ENCODE measurements at places on chromosomes 16 and 17.

GRCh38 chr16:4976611-4977145 lies 18.5 kb downstream of the SEC14L5 start:
- no peak for DNase-seq

- DNase-seq: no peak
These were observed 69.4 kb upstream of the NKD1 start for GRCh38 chr16:50478773-50479149.

DNA sequence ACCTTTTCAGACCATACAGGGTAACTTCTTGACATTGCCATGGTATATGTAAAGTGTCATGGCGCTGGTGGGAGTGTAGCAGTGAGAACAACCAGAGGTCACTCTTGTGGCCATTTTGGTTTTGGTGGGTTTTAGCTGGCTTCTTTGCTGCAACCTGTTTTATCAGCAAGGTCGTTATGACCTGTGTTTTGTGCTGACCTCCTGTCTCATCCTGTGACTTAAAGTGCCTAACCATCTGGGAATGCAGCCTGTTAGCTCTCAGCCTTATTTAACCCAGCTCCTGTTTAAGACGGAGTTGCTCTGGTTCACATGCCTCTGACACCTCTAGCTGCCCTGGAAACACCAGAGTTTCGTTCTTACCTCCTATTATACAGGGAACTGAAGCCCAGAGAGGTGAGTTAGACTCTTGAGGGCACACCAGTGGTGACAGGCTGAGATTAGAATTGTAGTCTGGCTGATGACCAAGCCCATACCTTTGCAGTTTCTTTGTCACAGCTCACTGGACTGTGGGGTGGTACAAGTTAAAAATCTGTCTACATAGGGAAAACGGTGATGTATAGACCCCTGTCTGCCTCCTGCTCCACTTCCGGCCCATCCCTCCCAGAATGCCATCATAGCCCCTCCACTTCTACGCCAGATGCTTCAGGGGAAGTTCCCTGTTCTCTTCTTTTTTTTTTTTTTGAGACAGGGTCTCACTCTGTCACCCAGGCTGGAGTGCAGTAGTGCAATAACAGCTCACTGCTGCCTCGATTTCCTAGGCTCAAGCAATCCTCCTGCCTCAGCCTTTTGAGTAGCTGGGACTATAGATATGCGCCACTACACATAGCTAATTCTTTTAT lies 21.0 kb downstream of the KSR1 start:
- no peak for DNase-seq

DNA sequence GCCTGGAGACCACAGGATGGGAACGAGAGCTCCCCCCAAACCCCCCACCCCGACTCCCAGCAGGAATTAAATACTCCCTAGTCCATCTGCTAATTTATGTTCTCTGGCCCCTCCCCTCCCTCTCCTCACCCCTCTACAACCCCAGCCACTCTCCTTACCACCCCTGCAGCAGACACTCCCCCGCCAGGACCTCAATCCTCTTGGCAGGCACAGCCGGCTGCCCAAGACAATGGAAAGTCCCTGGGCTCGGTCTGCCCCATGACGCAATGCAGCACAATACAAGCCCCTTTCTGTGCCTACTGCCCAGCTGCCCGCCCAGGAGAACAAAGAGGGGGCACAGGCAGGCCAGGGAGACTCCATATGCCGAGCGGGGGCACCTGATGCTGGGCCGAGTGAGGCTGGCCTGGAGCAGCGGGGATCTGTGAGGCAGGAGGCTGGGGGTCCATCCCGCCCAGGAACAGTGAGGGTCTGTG lies 30.3 kb upstream of the CDC42EP4 start:
- no peak for DNase-seq

Measured in small intestine (tissue), 16 donors.